ENCODE measurements at places on chromosomes 13 and 19.

- no peak for DNase-seq
Observed at GRCh38 chr13:107801621-107802020, 413.7 kb downstream of the LIG4 start.

GRCh38 chr19:39995794-39996193, 1.1 kb upstream of the ZNF546 start:
- no peak for DNase-seq

DNA sequence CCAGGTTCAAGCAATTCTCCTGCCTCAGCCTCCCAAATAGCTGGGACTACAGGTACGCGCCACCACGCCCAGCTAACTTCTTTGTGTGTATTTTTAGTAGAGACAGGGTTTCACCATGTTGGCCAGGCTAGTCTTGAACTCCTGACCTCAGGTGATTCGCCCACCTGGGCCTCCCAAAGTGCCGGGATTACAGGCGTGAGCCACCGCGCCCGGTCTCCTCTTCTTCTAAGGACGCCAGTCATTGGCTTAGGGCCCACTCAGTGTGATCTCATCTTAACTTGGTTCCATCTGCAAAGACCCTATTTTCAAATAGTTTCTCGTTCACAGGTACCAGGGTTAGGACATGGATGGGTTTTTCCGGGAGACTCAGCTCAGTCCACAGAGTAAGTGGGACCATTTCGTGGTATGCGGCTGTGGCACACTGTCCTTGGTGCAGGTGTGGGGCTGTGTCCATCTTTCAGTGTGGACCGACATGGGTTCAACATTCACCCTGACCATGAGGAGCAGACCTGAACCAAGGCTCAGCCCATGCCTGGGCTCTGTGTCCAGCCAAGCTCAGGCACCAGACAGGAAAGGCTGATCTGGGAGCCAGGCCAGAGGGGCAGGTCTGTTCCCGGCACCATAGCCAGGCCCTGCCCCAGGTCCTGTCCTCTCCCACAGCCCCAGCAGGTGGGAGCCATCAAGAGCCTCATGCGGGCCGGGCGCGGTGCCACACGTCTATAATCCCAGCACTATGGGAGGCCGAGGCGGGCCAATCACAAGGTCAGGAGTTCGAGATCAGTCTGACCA, 2.8 kb upstream of the MKNK2 start:
- DNase-seq = peak; percentile 18

DNA sequence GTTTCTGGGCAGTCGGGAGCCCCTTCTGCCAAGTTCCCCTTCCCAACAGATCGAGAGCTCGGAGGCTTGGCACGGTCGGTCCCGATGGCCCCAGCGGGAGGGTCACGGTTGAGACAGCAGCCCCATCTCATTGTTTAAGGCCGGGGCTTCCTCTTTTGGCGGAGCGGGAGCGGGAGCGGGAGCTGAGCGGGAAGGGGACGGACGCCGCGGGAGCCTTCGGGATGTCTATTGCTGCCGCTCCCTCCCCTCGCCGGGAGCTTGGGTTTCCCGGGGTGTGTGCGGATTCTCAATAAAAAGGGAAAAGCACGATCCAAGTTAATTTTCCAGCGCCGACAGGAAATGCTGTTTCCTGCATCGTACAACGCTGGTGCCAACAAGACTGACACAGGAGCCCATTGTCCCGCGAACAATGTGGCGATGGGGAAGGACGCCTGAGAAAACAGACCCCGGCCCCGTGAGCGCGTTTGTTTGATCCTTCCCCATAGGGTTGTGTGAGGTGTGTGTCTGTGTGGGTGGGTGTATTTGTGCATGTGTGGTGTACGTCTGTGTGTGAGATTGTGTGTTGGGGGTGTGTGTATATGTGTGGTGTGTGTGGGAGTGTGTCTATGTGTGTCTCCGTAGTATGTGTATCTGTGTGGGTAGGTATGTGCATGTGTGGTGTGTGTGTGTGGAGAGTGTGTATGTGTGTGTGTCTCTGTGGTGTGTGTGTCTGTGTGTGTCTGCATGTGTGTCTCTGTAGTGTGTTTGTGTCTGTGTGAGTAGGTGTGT, 36.3 kb upstream of the FLT1 start:
- DNase-seq = no peak

GRCh38 chr19:38172001-38172400, 52.0 kb downstream of the DPF1 start:
- no peak for DNase-seq

DNA sequence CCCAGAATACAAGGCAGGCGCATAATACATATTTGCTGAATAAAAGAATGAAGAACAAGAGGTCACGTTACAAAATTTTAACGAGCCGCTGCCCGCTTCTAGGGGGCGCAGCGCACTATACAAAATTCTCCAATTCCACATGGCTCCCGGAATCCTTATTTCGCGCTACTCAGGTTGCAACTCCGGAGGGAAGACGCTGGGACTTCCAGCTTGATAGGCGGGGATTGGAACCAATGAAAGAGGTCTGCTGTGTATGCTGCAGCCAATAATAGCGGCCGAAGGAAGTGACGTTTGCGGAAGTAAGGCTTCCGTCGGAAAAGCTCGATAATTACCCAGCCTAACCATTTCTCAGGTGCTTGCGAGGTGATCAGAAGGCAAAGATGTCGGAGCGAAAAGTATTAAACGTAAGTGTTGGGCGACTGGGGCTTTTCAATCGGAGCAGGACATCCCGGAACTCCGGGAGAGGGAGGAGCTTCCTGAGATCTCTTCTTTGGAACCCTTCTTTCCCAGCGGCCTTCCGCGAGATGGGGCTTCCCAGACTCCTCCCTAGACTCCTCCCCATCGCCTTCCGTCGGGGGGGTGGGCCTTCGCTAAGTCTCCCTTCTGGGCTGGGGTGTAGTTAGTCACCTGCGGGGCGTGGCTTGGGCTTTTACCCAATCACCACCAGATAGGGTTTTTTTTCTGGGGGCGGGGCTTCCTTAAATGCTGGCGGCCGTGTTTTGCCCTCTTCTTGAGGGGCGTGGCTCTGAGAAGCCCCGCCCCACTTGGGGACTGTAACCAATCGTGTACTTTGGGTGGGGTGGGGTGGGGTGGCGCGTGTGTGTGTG, at the start of gene YJU2:
TSS of gene YJU2 (plus strand) at position 314 of the 827 bp plus-strand sequence. CDS start at position 381, 67 bp downstream.
- peak; percentile 93 for DNase-seq

DNA sequence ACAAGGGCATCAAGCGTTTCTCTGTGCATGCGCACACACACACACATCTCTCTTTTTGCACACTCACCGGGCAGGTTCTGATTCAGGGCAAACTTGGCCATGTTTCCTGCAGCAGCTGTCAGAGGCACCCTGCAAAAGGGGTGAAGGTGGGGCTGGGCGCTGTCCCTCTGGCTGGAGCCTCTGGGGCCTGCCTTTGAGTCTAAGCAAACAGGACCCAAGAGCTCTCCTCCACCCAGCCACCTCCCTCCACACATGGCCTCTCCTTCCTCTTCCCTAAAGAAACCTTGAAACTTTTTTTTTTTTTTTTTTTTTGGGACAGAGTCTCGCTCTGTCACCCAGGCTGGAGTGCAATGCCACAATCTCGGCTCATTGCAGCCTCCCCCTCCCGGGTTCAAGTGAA, 5.3 kb downstream of the KANK3 start:
- no peak for DNase-seq

GRCh38 chr19:7540761-7541474, 5.4 kb downstream of the PNPLA6 start:
- DNase-seq = no peak

DNA sequence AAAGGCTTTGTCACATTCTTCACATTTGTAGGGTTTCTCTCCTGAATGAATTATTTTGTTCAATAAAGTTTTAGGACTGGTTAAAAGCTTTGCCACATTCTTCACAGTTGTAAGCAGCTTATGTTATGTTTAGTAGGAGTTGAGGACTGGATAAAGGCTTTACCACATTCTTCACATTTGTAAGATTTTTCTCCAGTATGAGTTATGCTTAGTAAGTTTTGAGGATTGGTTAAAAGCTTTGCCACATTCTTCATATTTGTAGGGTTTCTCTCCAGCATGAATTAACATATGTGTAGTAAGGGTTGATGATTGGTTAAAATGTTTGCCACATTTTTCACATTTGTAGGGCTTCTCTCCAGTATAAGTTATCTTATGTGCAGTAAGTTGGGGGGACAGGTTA, 79.9 kb downstream of the ZNF431 start:
- no peak for DNase-seq
